ENCODE measurements at places on chromosomes 13 and 19.

- no peak for DNase-seq
Measured at GRCh38 chr19:341386-342127, 3.0 kb downstream of the MIER2 start.

DNA sequence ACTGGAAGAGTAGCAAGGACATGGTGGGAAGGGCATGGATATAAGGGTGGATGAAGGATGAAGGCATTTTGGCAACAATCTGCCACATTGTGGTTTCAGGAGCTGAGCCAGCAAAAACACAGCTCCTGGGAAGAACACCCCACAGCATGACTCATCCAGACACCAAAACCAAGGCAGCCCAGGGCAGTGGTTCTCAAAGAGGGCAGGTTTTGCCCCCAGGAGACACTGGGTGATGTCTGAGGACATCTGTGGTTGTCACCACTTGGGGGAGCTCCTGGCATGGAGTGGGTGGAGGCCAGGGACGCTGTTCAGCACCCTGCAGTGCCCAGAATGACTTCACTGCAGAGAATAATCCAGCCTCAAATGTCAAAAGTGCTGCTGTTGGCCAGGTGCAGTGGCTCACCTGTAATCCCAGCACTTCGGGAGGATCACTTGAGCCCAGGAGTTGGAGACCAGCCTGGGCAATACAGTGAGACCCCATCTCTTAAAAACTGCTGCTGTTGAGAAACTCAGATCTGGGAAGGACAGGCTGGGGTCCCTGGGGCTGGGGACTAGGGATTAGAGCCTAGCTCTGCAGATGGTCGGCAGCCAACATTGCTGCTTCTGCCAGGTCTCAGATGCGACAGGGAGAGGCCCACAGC, 16.1 kb downstream of the ZFR2 start:
- no peak for DNase-seq

GRCh38 chr19:23381114-23381513, 14.2 kb downstream of the ZNF91 start:
- DNase-seq = no peak

DNA sequence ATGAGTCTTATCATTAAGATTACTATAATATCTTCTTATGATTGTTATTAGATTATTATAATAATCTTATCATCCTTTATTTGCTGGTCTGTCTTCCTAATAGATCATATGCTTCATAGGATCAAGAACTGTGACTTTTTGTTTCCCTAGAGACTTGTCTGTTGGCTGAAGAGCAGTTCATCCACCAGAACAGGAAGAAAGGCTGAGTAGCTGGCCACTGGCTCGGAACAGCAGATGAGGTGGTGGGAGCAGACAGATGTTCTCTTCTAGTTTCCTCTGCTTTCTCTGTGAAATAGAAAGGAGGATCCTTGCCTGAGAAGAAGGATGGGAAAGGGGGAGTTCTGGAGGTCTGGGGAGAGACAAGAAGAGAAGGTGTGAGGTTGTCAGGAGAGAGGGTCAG, 120.0 kb downstream of the CCNA1 start:
- no peak for DNase-seq

DNA sequence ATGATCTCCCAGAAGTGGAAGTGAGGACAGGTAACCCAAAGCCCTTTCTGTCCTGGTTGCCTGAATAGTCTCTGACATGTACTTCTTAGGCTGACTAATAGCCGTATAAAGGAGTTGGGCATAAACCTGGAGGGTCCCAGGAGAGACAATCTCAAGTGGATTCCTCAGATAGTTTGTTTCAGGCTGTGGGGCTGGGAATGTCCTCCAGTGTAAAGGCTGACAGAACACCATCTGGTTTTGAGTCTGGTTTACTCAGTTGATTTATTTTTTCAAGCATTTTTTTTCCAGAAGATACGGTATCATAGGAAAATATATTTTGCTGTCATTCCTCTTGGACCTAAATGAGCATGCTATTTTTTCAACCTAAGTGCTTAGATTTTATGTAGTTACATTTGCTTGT, 15.2 kb downstream of the HTR2A start:
- DNase-seq = no peak

- no peak for DNase-seq
Measured at GRCh38 chr13:47081246-47081645, 184.4 kb upstream of the HTR2A start.

DNA sequence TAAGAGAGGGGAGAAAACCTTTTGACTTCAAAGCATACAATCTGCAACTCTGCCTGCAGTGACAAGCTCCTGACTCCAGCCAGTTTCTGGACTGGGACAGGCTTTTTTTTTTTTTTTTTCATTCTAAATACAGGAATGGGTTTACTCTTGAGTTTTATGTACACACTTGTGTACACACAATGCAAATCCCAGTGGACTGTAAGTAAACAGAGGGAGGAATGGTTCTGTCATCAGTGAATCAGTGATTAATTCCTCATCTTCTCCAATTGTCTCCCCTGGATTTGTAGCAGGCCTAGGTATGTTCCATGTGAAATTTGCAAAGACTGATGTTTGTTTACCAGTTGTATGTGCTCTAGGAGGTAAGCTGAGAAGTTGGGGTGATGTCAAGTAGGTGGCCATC, 184.8 kb downstream of the SHISA2 start:
- DNase-seq = no peak

- DNase-seq = no peak
Measured at GRCh38 chr13:79648191-79648590, 167.2 kb downstream of the NDFIP2 start.

GRCh38 chr13:66618702-66619101, 611.4 kb downstream of the PCDH9 start:
- no peak for DNase-seq

DNA sequence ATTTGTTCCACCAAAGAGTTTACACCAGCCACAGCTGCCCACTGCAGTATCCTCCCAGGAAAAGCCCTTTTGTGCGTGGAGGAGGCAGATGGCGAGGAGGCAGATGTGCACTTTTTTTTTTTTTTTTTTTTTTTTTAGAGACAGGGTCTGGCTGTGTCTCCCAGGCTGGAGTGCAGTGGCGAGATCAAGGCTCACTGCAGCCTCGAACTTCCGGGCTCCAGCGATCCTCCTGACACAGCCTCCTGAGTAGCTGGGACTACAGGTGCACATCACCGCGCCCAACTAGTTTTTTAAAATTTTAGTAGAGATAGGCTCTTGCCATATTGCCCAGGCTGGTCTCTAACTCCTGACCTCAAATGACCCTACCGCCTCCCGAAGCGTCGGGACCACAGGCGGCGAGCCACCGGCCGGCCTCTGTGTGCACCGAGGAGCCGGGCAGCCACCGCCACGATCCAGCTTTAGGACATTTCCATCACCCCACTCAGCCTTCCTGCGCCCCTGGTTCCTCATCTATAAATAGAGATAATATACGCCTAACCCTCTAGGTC, 563 bp upstream of the PDCD5 start:
- no peak for DNase-seq

DNA sequence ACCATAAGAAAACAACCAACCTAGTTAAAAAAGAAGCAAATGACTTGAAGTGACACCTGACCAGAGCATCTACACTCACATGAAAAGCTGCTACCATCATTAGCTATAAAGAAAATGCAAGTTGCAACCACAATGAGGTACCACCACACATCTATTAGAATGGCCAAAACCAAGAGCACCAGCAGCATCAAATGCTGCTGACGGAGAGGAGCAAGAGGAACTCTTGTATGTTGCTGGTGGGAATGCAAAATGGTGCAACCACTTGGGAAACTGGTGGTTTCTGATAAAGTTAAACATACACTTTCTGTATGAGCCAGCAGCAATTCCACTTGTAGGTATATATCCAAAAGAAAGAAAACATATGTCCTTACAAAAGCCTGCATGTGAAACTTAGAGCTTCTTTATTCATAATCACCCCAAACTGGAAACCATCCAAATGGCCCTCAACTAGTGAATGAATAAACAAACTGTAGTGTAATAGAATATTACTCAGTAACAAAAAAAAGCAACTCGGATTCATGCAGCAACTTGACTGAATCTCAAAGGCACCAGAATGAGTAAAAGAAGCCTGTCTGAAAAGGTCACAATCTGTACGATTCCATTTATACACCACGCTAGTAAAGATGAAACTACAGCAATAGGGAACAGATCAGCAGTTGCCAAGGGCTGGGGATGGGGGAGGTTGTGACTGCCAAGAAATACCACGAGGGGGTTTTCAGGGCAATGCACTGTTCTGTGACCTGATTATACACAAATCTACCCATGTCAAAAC, 60.9 kb upstream of the RANBP3 start:
- DNase-seq = no peak

DNA sequence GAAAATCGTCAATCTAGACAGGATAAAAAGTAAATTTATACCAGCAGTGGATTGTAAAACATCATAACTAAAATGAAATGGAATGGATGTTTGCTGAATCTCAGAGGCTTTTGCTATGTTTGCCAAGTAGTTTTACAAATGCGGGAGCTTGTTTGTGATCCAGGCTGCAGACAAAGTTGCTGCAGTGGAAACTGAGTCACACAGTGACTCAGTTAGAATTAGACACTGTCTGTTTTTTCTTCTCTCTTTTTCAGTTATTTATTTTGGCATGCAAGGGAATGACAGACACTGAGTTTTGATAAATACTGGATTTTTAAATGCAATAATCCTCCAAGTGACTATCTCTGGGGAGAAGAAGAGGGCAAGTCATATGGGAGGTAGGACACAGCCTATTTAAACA, 4.6 kb upstream of the PNMA8A start:
- DNase-seq = no peak

DNA sequence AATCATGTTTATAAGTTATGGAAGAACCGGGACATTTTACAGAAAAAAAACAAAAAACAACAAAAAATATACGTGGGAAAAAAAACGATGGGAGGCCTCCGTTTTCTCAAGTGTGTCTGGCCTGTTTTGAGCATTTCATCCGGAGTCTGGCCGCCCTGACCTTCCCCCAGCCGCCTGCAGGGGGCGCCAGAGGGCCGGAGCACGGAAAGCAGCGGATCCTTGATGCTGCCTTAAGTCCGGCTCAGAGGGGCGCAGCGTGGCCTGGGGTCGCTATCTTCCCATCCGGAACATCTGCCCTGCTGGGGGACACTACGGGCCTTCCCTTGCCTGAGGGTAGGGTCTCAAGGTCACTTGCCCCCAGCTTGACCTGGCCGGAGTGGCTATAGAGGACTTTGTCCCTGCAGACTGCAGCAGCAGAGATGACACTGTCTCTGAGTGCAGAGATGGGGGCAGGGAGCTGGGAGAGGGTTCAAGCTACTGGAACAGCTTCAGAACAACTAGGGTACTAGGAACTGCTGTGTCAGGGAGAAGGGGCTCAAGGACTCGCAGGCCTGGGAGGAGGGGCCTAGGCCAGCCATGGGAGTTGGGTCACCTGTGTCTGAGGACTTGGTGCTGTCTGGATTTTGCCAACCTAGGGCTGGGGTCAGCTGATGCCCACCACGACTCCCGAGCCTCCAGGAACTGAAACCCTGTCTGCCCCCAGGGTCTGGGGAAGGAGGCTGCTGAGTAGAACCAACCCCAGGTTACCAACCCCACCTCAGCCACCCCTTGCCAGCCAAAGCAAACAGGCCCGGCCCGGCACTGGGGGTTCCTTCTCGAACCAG, 1.8 kb upstream of the APOE start:
- DNase-seq = no peak

- no peak for DNase-seq
Measured at GRCh38 chr13:113837560-113838355, 26.1 kb downstream of the GAS6 start.

DNA sequence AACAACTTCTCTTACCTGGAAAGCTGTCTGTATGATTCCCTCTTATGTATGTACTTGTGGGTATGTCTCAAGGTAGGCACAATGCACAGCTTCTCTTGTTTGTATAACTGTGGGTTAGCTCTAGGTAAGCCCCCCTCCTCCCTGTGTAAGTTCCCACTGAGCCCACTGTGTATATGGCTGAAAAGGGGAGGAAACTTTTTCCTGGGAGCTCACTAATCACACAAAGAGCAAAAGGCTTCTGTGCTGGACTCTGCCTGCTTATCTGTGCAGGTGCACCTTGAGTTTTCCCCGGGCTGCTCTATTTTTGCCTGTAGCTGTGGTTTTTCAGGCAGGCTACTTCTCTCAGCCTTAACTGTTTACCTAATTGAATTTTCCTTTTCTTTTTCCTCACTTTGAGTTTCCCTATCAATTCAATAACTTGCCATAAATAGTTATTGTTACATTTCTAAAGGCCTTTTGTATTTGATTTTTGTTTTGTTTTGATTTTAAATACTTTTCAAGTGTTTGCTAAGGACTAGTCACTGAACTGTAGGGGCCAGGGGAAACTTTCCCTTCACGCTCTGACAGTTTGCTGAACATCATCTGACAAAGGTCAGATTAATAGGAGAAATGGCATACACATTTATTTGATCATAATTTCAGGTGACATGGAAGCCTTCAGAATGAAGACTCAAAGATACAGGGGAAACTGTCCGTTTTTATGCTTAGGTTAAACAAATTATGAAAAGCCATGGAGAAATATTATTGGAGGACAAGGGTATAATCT, 423.5 kb upstream of the ATXN8OS start:
- no peak for DNase-seq

- no peak for DNase-seq
Measured at GRCh38 chr13:100541897-100542825, 46.4 kb downstream of the GGACT start.
